NCI-H524 (cell line): ENCODE measurements at places on chromosomes 4 and X.

DNA sequence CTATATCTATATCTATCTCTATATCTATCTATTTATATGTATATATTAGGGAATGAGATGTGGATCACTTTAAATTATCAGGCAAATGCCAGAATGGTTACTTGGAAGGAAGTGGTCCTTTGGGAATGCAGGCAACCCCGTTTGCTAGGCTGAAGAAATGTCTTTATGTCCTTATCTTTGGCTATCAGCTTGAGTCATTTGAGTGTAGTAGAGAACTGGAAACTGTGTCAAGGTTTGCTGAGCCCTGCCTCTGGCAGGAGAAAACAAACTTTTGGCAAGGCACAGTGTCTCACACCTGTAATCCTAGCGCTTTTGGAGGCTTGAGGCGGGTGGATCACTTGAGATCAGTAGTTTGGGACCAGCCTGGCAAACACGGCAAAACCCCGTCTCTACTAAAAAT lies 167.3 kb downstream of the ACTRT1 start:
- no peak for DNase-seq

GRCh38 chrX:29281078-29281742 lies 694.0 kb downstream of the IL1RAPL1 start:
- DNase-seq: no peak

DNA sequence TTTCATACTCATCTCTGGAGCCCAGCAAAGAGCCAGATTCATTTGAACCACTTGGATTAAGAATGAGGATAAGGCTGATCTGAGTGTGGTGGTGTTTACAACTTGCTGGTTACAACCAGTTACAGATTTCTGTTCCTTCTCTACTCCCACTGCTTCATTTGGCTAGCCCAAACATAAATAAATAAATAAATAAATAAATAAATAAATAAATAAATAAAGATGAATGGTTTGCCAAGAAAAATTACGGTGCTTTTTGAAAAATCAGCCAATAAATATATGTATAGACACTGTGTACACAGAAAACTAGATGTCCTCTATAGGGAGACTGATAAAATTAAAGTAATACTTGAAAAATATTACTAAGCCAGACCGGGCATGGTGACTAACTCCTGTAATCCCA lies 17.1 kb downstream of the RPL9 start:
- DNase-seq: no peak

GRCh38 chr4:153905231-153905630 lies 116.3 kb upstream of the SFRP2 start:
- no peak for DNase-seq

GRCh38 chr4:74375824-74376426 lies 11.0 kb downstream of the EREG start:
- no peak for DNase-seq

- no peak for DNase-seq
Observed at GRCh38 chr4:110641218-110641617, 18.3 kb upstream of the PITX2 start.

DNA sequence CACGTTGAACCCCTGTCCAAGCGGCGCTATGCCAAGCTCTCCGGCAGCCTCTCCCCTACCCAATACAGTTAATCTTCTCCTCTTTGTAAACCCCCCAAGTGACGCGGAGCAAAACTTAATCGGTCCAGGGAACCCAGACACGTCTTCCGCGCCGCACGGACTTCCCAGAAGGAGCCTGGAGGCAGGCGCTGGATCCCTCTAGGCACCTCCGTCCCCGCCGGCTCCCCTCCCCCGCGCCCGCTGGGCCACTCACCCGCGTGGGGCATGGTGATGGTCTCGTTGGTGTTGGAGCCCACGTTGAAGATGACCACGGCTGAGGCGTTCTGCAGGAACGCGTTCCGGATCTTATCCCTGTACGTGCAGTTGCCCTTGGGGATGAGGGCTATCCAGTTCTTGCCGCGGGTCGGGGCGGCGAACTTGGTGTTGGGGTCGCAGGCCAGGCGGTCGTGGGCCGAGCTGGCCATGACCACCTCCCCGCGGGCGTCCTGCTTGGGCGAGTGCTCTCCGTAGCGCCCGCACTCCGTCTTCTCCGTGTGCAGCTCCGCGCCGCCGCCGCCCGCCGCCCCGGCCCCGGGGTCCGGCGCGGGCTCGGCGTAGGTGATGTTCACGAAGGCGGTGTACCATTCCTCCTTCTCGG lies 1.1 kb downstream of the RNF150 start:
- peak; percentile 32 for DNase-seq

DNA sequence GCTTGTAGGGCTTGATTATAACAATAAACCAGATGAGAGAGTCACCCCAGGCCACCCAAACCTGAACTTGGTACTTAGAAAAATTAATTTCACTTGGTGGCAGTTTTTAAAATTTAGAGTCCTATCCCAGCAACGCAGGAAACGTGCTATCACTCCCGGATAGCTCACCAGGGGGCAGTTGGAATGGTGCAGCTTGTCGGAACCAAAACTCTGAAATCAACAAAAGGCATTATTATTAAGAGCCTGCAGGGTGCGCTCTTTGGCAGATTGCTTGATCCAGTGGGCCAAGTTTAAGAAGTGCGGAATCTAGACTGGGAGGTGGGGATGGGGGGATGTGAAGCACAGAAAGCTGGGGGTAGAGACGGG lies 2.4 kb downstream of the FRAS1 start:
- DNase-seq: peak; percentile 70

- DNase-seq: no peak
Observed at GRCh38 chr4:68572653-68573170, 3.4 kb downstream of the UGT2B17 start.

DNA sequence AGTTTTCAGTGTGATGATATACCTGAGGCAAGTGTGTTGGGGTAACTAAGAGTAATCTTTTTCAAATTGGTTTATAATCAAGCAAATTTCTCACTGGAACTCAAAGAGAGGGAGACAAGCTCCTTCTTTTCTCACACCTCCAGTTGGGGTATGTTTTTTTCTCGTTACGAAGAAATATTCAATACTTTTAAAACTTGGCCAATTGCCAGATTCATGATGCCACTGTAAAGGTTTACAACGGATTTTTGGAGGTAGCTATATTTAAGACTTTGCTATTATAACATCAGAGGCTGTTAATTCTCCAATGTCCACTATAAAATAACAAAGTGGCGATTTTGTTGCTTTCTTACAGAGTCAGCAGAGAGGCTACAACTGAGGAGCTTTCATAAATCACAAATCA lies 49.2 kb upstream of the ATP8A1 start:
- DNase-seq: no peak

GRCh38 chr4:150205016-150205415 lies 126.8 kb downstream of the DCLK2 start:
- no peak for DNase-seq

DNA sequence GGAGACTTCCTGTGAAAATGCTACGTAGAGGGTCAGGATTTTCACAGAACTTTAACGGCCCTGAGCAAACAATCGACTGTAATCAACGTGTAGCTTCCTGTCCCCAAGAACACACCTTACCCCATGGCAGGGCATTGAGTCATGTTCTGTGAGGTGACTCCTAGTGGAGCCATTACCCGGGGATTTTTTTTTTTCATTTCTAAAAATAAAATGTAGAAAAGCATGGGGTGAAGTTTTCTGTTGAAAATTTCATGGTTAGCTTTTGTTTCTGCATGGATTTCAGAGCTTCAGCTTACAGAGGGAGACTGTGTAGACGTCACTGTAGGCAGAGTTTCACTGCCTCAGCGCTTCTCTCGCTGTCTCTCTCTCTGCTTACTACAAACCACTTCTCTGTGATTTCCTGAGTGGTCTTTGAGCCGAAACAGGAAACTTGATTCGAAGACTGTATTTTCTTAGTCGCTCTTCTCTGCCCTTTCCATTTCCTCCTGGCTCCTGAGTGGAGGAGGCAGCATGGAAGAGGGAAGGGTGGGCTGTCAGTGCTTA lies 111.7 kb downstream of the NFKB1 start:
- no peak for DNase-seq

- DNase-seq: no peak
Observed at GRCh38 chr4:71878376-71878775, 94.5 kb upstream of the GC start.

DNA sequence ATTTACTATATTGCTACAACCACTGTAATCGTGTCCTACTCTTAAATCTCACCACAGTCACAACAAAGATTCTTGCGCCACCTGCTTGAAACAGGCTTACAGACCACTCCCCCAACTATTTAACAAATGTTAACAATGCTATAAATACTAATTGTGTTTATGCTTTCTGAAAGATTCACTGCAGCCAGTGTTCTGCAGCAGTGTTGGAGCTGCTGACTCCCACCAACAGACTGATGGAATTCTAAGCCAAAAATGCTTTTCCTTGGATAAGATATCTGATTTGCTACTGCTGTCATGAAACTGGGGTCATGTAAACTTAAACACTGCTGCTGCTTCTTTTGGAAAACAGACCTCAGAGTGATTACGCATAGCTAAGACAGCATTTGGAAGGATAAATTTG lies 244.2 kb upstream of the MAB21L2 start:
- DNase-seq: no peak

GRCh38 chr4:151013491-151013890 lies 1.6 kb downstream of the LRBA start:
- no peak for DNase-seq

DNA sequence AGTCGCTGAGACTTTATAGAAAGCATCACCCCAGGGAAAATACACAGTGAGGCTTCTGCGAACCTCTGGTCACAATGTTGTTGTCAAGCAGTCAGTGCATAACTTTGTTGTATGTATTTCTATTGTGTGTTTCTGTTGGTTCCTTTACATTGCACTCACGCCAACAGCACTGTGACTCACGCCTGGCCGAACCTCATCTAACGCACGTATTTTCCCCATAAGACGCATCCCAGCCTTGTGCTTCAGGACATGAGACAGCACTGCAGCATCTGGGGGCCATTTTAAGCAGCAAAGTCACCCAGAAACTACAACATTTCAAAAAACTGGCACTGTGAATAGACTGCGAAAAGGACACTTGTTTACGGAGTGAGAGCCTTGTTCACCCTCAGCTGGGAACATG lies 30.6 kb downstream of the TBL1X start:
- no peak for DNase-seq

DNA sequence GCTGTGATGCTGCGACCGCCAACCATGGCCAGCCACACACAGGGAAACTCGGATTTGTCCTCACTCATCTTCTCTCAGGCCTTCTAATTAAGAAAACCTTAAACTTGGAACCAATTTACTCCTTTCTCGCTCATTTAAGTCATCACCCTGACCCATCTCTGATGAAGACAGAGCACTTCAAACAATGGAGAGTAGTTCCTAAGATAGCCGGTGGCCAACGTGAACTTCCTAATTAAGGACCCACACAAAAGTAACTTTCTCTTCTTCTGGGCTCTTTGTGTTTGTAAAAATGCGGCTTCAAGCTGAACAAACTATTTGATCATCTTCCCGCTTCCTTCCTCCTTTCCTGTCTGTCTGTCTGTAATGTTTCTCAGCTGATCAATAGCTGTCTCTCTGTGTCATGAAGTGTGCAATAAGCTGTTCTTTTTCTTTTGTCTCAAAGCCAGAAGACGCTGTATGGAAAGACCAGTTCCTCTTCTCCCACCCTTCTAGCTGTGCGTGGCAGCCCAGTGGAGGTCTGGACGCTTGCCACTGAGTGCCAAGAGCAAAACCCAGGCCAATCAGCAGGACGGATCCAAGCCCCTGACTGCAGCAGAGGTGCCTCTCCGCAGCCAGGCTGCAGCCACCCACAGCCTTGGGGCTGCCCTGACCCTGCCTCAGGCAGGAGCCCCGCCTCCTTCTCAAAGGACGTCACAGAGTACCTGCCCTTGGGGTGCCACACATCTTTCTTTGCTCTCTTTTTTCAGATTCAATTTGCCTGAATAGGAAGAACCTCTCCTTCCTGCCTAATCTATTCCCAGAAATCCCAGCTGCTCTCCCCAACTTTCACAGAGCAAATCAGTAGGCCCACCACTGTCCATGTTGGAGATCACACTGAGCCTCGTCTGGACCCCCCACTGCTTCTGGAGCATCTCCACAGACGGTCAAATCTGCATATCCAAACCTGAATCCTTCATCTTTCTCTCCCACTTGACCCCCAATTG lies 59.3 kb downstream of the MAML3 start:
- no peak for DNase-seq

DNA sequence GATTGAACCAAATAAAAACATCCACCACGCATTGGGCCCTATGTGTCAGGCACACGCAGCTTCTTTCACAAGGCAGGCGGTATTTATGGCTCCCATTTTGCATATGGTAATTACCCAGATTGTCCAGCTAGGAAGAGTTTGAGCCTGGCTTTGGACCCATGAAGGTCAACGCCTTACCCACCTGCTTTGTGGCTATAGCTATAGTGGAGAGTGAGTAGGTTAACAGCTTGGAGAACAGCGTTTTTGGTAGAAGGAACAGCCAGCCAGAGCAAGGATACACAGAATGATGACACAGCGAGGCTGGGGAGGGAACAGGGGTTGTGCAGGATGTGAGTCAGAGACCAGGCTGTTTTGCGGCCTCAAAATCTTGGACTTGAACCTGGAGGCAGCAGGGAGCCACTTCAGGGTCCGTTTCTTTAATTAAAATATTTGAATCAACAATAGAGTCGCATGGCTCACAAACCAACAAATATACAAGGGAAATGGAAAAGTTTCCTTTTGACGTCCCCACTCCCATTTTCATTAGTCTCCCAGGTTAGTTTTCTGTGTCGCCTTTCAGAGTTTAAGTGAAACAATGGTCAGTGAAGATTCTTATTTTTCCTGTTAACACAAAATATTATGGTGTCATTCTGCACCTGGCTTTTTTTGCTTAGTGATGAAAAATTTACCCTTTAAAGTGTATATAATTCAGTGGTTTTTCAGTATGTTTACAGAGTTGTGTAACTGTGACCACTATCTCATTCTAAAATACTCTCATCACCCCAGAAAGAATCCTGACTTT lies 118.2 kb upstream of the STX18 start:
- no peak for DNase-seq

DNA sequence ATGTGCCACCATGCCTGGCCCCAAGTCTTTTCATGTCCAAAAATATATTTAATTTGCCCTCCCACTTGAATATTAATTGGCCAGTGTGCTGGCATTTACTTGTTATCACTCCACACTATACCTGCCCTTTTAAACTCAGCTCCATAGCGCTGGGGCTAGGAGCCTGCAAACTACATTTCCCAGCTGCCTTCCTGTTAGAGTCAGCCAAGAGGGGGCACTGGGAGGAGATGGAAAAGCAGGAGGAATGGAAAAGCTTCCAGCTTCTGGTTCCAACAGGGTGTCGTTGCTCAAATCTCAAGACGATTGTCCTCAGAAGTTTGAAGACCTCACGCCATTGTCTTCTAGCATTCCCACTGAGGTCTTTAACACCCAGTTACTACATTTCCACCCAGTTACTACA lies 315.5 kb downstream of the BCOR start:
- DNase-seq: no peak

- no peak for DNase-seq
Observed at GRCh38 chr4:76302826-76303438, 3.6 kb upstream of the STBD1 start.

DNA sequence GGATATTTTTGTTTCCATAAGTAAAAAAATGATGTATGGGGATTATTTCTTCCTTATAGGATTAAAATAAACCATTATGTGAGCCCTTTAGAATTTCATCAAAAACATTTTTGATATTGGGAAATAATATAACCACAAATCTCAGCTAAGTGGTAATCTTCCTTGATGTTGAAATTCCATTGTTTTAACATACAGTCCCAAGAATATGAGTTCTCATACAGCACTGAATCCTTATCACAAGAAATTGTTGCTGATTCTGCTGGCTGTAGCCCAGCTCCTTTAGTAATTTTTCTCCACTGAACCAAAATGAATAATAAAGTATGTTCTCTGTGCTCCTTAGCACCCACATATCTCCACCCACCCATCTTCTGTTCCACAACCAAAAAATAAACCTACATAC lies 41.9 kb upstream of the FAM47B start:
- no peak for DNase-seq

- peak; percentile 37 for DNase-seq
Observed at GRCh38 chr4:25058796-25059195, 28.1 kb upstream of the LGI2 start.
